ENCODE measurements at places on chromosomes 13 and 19.

DNA sequence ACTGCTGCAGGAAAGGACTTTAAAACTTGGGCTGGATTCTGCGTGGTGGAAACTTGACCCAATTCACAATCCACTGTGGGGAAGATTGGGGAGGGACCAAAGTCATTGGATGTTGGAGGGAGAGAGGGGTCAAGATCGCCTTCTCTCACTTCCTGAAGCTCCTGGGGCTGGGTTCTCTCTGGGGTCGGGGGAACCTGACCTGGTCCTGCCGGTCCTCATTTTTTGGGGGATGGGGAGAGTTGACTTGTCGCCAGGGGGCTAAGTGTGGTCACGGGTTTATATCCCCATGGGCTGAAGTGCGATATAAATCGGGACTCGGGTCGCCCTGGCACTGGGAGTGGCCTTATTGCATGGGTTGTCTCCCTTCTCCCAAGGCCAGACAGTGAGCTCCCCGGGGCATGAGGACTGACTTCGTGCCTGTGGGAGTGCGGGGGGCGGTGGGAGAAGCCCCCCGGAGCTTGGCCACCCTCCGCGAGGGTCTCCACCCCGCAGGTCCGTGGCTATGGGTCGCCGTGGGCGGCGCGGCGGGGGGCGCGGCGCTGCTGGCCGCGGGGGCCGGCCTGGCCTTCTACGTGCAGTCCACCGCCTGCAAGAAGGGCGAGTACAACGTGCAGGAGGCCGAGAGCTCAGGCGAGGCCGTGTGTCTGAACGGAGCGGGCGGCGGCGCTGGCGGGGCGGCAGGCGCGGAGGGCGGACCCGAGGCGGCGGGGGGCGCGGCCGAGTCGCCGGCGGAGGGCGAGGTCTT is 6.3 kb downstream of the ICAM5 start:
- no peak for DNase-seq

DNA sequence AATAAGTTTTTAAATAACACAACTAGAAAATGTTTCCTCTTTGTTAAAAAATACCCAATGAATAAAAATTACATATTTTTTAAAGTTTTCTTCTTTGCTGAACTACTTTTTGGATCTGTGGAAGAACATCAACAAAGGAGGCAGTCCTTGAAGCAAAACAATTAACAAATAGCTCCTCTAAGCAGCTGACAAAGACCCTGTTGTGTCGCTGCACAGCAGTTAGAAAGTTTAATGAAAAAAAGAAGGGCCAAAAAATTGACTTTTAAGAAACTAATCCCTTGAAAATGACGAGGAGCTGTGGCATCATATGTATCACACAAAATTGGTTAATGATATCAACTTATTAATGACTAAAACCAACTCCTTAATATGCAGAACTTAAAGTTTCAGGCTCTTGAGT is 72.1 kb downstream of the SLITRK1 start:
- DNase-seq = no peak

GRCh38 chr19:1513499-1514294 is 878 bp upstream of the ADAMTSL5 start:
- DNase-seq = no peak

DNA sequence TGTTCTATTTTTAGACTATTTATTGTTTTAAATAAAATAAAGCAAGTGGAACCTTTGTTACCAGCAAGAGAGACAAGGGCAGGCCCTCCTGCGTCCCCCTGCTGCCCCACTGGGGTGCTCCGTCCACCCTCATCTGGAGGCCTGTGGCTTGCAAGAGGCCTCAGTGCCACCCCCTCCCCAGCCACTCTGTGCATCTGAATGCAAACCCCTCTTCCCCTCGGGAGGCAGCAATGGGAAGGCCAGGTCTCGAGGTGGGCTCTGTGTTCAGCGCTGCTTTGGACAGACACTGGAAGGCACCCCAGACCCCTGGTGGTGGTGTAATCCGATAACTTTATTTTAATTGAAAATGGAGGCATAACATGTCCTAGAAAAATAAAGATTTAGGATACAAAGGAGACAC is 4.6 kb downstream of the SIX5 start:
- no peak for DNase-seq

- DNase-seq = no peak
Measured at GRCh38 chr13:100508455-100508854, 80.1 kb downstream of the GGACT start.

DNA sequence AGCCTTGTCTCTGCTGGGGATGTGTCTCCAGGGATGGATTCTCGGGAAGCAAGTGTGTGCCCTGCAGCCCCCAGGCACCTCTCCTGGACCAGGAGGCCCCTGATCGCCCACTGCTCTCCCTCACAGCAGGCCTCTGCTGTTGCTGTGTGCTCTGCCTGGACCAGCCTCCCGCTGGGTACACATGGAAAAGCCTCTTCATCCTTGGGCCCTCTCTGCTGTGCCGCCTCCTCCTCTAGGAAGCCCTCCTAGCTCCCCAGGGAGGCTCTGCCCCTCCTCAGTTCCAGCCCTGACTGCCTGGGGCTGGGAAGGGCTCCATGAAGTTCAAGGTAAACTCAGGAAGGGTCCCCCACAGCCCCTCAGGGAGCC is 12.0 kb downstream of the NDUFA11 start:
- no peak for DNase-seq

- no peak for DNase-seq
Measured at GRCh38 chr13:58324161-58324560, 692.6 kb downstream of the PCDH17 start.

- no peak for DNase-seq
Measured at GRCh38 chr13:94667190-94667589, 45.2 kb downstream of the SOX21 start.

GRCh38 chr13:36817996-36818803 is 822 bp upstream of the RFXAP start:
- no peak for DNase-seq

DNA sequence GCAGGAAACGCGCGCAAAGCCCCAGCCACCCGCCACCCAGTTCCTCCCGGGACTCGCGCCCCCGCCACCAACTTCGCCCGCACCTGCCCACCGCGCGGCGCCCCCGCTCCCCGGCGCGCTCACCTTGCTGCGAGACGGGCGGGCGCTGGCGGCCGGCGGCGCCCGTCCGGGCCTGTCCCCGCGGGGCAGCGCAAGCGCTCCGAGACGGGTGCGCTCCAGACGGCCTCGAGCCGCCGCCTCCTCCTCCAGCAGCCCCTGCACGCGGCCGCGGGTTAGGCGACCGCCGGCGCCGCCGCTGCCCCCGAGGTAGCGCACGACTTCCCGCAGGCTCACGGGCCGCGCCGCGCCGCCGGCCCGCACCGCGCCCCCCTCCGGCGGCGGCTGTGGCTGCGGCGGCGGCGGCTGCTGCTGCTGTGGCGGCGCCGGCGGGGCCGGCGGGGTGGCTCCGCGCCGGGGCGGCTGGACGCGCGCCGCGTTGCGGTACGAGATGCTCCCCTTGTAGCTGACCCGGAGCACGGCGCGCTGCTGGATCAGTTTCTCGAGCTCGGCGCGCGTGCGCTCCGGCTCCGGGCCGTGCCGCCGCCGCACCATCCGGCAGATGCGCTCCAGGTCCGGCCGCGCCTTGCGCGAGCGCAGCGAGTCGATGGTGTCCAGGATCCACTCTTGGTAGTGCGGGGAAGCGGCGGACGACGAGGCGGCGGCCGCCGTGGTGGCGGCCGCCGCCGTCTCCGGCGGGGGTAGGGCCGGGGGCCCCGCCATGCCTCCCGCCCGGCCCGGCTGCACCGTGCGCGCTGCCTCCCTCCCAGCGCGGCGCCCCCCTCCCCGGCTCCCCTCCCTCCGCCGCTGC is 666 bp downstream of the SAMD1 start:
- no peak for DNase-seq

GRCh38 chr19:1782521-1782920 is 29.2 kb downstream of the ONECUT3 start:
- DNase-seq = no peak

DNA sequence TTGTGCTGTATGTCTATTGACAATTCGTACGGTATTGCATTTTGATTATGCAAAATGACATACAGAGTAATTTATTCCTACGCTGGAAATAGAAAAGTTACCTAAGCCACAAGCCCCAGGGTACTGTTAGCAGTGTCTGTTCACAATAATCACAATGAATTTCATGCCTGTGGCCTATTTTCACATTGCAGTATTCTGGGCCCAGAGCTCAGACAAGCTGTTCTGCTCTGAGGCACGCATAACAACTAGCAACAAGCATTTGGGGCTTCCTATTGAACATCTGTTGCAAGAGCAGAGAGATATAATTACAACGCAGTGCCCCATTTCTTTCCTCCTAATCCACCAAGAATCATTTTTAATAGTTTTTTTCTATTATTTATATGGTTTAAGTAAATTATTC is 158.9 kb upstream of the SGCG start:
- DNase-seq = no peak

- no peak for DNase-seq
Measured at GRCh38 chr13:49545661-49546060, 39.7 kb downstream of the RCBTB1 start.

DNA sequence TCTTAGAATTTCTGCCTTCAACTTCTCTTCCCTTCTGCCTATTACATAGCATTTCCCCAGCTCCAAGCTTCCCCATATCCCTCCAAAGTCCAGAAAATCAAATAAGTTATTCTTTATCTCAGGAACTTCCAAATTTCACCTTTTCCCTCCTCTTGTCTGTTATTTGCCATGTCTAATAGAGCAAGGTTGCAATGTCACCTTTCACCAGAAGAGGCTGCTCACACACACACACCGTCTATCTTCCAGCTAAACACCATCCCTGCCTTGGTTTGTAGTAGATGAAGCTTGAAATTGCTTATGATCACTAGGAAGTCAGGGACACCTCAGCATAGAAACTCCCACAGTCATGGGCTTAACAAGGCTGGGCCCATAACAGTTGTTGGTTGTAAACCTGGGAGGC is 48.4 kb downstream of the ZNRF4 start:
- no peak for DNase-seq

DNA sequence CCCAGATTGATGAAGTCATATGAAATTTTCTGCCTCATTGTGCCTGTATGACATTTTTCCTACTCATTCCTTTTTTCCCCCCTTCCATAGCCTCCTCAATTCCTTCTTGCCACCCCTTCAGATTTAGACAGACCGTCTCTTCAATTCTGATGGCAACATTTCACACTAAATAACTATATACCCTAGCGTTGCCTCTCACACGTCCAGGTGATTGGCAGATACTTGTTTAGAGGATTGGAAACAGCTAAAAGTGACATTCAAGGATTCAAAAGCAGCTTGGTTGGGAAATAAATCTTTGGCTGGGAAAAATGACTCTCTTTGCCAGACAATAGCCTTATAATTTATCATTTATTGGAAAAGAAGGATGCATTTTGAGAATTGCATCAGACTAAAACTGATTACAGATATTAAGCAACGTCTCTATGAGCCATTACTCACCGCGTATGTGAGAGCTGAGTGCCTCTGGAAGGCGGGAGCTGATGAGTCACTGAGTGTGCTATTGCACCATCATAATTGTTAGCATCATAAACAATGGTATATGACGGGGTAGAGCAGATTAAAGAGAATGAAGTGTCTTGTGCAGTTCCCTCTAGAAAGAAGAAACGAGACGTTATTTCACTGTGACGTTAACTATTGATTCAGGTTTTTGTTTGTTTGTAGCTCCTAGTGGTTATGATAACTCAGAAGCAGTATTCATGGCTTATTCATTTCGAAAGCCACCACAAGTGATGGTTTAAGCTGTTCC is 61.1 kb upstream of the FAM216B start:
- no peak for DNase-seq

DNA sequence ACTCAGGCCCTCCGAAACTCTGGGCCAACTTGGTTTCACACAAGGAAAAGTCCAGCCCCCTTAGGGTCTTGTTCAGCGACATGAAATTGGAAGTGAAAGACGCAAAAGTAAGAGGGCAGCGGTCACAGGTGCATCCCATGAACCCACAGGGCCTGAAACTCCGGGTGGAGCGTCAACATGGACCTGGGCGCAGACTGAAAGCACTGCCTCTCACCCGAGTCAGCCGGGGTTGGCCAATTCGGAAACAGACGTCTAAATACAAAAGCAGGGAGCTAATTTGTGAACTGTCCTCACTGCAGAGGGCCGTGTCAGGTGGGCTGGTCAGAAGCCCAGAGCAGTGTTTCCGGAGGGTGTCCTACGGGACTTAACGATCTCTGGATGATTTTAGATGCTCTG is 26.7 kb downstream of the ADPRHL1 start:
- no peak for DNase-seq

- no peak for DNase-seq
Measured at GRCh38 chr19:40827386-40828247, 22.6 kb downstream of the CYP2A6 start.

GRCh38 chr13:20709782-20710181 is 6.3 kb downstream of the IL17D start:
- no peak for DNase-seq

GRCh38 chr13:75689686-75690085 is 53.6 kb downstream of the LMO7 start:
- DNase-seq = no peak

- no peak for DNase-seq
Measured at GRCh38 chr13:40313269-40314200, 352.9 kb downstream of the FOXO1 start.

GRCh38 chr19:12133069-12133468 is 7.1 kb downstream of the ZNF20 start:
- no peak for DNase-seq

DNA sequence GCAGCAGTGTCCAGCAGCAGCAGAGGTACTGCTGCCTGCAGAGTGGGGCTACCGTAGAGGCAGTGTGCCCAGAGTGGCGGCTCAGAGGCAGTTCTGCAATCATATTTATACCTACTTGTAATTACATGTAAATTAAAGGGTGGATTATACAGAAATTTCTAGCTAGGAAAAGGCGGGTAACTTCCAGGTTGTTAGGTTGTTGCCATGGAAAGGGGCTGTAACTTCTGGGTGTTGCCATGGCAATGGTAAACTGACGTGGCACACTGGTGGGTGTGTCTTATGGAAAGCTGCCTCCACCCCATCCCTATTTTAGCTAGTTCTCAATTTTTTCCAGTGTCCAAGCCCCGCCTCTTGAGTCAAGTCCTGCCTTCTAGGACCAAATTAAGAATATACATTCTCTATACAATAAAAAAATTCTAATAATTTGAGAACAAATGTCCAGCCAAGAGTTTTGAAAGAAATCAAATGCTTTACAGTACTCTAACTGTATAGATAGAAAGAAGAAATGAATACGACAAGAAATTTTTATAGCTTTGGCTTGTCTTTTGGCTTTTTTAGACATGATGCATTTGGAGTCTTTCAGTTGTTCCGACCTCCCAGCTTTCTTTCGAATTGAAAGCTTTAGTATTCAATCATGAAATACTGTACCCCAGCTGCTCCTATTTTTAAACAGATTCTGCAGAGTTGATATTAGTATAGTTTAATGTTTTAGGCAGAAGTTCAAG is 816.6 kb downstream of the DIAPH3 start:
- no peak for DNase-seq

DNA sequence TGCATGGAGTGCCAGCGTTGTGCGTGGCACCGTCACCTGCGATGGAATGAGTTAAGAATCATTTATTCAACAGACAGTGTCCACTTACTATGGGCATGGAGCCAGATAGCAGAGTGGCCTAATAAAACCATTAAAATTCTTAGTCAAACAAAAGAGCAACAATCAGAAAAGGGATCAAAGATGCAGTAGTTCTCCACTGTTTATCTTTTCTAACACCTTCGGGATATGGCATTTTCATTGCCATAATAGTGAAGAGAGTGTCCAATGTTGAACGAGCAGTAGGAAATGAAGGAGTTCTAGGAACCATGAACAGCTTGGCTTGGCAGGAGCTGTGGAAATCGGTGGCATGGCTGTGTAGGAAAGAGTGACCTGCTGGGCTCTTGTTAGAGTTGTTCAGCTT is 2.0 kb downstream of the TNFSF11 start:
- no peak for DNase-seq
